ENCODE measurements at places on chromosomes 11 and 22.

DNA sequence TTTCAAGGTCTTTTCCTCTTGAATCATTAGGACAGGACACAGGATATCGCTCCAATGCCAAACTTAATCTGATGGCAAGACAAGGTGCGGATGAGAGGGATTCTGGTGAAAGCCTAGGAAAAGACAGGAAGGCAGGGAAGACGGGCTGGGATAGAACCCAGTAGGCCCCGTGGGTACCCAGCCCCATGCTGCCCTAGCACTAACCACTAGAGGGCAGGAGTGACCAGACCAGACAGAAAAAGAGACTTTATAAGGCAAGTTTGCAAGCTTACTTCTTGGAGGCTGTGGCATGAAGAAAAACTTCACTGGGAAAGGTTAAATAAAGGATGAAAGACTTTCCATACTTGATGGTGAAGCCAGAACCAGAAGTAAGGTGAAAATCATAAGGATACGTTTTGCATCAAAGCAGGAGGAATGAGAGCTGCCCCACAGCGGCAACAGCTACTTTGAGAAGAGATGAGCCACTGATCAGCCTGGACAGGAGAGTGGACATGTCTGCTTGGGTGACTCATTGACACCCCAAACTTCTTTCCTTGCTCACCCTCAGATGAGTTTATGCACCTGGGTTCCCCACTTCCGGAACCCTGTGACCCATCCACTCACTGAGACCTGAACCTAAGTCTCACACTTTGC lies 39.8 kb downstream of the SYN3 start:
- DNase-seq: peak; percentile 12

DNA sequence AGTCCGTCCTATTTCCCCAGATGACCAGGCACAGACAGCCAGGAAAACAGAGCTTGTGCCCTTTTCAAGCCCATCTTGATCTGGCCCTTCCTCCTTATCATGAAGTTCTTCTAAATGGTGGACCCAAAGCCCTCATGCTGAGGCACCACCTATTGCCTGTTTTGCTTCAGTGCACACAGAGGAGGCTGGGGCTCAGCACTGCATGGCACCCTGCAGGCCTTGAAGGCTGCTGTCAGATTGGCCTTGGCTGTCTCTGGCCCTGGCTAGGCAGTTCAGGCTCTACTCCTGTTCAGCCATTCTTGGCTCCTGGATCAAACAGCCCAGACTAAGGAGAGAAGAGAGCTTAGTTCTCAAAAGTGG lies 49.2 kb downstream of the OTOG start:
- DNase-seq: no peak

DNA sequence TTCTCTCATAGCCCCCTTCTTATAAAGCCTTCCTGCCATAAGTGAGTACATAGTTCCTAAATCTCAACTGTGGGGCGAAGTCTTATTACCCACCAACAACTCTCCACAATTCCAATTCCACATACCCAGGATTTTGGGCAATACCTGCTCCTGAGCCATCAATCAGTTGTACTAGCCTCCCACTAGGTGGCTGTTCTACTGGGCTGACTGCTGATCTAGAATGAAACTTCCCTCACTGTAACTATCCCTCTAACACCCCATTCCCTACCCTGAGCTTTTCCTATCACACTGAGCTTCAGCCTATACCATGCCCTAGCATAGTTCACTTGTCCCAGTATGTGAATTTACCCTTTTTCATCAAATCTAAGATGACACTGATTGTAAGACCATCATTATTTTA lies 52.5 kb downstream of the RRAS2 start:
- DNase-seq: no peak

GRCh38 chr11:35324981-35325380 lies 94.4 kb downstream of the SLC1A2 start:
- DNase-seq: no peak

DNA sequence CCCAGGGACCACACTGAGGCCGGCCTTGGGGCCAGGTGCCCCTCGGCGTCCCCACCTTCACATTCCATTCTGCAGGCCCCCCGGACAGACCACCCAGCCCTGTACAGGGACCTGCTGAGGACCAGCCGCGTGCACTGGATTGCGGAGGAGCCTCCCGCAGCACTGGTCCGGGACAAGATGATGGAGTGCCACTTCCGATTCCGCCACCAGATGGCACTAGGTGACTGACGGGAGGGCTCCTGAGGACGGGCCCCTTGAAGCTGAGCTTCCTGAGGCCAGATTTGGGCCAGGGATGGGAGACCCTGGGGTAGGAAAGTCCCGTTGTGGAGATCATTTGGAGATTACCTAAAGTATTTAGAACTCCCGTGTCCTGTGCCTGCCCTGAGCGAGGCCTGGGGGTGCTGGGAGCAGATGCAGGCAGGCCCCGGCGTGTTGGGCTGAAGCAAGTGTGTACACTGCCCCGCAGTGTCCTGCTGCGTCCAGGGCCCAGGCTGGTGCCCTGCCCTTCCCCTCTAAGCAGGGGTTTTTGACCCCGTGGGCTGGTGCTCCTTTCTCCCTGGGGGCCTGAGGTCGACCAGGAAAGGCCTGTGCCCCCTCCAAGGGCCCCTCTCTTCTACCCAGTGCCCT lies 20.0 kb downstream of the TRMU start:
- DNase-seq: no peak

- no peak for DNase-seq
Measured at GRCh38 chr11:62646825-62647608, 604 bp upstream of the GANAB start.

GRCh38 chr11:844693-845644 lies 2.3 kb downstream of the TSPAN4 start:
- DNase-seq: no peak

- no peak for DNase-seq
Measured at GRCh38 chr11:66068154-66068821, 1.8 kb upstream of the PACS1 start.

DNA sequence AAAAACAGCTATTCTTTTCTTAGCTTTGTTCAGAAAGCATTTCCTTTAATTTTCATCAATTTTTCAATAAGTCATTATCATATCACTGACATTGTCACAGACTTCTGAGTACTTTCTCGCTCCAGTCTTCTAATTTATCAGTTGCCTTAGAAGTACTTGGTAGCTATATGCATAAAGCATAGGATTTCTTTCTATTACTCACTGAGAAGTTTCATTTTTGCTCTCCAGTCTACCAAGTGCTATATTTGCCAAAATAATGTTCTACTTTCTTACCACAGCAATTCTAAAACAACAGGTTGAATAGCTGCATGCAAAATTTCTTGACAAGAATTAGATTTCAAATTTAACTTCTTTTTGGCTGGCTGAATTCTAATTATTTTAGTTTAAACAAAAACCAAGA lies 116.3 kb downstream of the STK33 start:
- no peak for DNase-seq

- DNase-seq: no peak
Measured at GRCh38 chr11:116422556-116422955, 350.2 kb downstream of the BUD13 start.

DNA sequence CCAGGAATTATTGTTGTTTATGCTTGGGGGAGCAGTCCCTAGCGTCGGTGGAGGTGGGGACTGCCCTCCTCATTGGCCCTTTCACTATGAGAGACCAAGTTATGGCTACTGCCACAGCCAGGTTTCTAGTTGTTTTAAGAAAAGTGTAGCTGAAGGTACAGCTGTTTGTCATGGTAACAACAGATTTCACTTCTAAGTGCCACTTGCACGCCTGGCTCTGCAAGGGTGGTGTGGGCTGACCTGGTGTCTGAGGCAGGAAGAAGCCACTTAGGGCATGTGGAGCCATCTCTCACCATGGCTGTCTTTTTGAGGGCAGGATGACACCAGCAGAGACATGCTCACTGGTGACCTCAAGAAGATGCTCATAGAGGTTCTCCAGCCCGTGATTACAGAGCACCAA lies 46.3 kb upstream of the MPEG1 start:
- DNase-seq: no peak

DNA sequence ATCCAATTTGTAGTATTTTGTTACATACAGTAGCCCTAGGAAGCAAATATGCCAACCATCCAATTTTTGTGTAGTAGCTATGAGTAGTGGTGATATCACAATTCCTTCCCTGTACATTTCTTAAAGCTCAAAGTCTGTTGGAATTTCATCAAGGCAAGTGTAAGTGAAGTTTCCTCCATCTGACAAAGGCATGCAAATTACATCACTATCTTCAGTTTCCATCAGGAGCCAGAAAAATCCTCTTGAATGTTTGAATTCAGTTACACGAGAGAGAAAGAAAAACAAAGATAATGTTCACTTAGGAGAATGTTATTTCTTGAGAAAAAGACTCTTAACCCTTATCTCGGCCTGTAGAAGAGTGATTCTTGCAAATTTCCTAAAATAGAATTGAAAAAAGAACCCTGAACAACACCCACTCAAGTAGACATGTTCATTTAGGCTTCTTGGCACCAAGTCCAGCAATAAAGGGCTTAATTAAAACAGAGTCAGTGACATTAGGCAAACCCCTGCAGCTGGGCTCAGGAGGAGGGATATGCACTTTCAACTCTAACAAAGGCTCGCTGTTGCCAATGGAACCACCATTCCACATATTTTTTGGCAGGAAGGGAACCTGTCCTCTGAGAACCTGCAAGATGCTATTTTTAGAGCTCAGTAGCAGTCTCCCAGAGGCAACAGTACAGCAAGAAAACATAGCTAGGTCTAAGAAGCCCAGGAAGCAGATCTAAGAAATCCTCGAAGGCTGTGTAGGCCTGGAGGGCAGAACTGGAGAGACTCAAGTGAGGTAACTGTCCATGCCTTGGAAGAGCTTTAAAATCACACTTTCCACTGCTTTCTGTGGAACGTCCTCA lies 144.6 kb downstream of the CCDC81 start:
- DNase-seq: no peak

DNA sequence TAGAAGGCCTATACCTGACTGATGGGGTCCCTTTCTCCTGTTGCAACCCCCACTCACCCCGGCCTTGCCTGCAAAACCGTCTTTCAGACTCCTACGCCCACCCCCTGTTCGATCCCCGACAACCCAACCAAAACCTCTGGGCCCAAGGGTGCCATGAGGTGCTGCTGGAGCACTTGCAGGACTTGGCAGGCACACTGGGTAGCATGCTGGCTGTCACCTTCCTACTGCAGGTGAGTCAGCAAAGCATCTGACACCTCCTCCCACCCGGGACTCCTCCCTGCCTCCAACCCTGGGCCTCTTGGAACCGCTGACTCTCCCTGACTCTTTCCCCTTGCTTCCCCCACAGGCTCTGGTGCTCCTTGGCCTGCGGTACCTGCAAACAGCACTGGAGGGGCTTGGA lies 1.2 kb downstream of the ROM1 start:
- DNase-seq: no peak

DNA sequence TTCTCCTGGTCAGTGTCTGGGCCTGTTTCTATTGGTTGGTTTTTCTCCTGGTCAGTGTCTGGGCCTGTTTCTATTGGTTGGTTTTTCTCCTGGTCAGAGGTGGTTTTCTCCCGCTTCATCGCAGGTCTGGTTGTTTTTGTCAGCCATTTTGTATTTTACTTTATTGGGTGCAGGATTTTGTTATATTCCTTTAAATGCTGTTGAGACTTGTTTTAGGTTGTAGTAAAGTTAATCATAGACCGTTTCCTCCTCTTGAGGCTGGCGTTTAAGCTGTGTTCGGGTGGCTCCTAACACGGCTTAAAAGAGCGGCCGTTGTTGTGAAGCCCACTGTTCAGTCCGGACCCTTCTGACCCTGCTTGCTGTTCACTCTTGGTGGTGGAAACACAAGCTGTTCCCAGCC lies 26.2 kb downstream of the ZBED4 start:
- no peak for DNase-seq

- DNase-seq: no peak
Measured at GRCh38 chr11:69587454-69588090, 53.4 kb upstream of the CCND1 start.

GRCh38 chr11:14327116-14327515 lies 31.9 kb downstream of the RRAS2 start:
- no peak for DNase-seq

GRCh38 chr11:34647532-34647931 lies 26.6 kb downstream of the EHF start:
- DNase-seq: no peak

GRCh38 chr11:118565051-118565450 lies 680 bp downstream of the IFT46 start:
- DNase-seq: no peak

DNA sequence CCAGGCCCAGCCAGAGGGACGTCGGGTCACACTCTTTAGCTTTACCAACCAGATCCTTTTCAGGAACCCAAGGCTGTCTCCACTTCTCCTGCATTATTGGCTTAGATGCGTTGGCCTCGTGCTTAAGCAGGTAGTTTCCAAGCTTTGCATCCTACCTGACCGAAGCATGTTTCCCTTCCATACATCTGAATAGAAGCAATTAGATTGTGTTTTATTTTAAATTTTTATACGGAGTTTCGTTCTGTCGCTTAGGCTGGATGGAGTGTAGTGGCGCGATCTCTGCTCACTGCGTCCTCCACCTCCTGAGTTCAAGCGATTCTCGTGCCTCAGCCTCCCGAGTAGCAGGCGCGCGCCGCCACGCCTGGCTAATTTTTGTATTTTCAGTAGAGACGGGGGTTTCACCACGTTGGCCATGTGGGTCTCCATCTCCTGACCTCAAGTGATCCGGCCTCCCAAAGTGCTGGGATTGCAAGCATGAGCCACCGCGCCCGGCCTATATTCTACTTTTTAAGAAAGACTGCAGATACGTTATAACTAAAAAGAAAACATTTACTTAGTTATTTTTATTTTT lies 677 bp downstream of the DYNC2H1 start:
- no peak for DNase-seq

DNA sequence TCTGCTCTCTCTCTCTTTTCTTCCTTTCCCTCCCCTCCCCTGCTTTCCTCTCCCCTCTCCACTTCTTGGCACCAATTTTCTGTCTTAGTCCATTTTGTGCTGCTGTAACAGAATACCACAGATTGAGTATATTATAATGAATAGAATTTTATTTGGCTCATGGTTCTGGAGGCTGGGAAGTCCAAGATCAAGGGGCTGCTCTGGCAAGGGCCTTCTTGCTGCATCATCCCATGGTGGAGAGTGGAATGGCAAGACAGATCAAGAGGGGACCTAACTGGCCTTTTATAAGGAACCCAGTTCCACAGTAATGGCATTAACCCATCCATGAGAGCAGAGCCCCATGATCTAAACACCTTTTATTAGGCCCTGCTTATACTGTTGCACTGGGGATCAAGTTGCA lies 44.5 kb downstream of the ST3GAL4 start:
- no peak for DNase-seq

DNA sequence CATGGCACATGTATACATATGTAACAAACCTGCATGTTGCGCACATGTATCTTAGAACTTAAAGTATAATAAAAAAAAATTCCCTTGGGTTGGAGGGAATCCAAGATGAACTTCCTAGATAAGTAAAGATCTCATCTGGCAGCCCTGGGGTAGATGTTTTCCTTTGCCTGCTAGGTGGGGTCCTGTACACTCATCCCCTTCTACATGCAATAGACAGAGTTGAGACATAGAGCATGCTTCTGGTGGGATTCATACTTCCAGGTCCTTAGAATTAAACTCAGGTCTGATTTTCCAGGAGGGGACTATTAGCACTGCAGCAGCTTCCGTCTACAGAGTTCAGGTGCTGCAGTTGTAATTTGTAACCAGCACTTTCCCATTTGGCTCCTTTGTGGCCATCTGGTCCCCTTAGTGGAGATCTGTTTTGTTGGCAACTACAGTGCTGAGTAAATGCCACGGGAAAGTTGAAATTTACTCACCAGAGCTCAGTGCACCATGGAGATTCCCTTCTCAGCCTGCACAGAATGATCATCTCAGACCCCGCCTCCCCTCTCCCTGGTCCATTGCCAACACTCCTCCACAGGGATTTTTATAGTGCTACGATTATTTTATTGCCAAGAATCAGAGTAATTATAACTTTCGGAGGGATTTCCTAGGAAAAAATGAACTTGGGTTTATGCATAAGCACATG lies 220.1 kb upstream of the E2F8 start:
- DNase-seq: peak; percentile 14

- no peak for DNase-seq
Measured at GRCh38 chr11:72293910-72294615, 50.1 kb upstream of the PHOX2A start.

All from hippocampal formation (tissue), 2 donors.